Stimulated activated CD8-positive, alpha-beta memory T cell treated with anti-CD3 and anti-CD28 coated beads, Interleukin-4, amount 100 ng/mL, for 1 hour (primary cell): ENCODE measurements at places on chromosomes 7 and 10.

GRCh38 chr7:44122529-44122928 lies 819 bp downstream of the POLD2 start:
- no peak for DNase-seq

DNA sequence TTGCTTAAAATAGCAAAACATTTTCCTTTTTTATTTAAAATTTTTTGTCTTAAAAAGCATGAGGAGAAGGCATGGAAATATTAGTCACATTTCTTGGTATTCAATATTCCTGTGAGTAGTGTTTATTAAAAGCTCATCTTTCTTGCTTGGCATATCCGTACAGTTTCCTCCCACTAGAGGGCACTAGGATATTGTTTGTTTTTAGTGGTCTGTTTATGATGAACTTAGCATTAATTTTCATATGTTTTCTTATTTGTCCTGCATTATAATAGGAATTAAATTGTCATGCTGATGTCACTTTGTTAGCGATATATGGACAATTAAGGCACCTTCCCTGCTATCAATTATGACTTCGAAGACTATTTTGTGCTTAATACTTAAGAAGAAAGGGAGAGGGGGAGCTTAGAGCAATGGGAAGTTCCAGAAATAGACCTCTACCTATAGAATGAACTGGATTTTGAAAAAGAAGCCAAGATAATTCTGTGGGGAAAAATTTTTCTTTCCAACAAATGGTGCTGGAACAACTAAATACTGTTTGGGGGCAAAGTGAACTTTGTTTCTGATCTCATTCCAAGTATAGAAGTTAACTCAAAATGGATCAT lies 91.0 kb upstream of the STRIP2 start:
- DNase-seq = no peak

GRCh38 chr10:49226594-49226993 lies 38.4 kb upstream of the TMEM273 start:
- no peak for DNase-seq

DNA sequence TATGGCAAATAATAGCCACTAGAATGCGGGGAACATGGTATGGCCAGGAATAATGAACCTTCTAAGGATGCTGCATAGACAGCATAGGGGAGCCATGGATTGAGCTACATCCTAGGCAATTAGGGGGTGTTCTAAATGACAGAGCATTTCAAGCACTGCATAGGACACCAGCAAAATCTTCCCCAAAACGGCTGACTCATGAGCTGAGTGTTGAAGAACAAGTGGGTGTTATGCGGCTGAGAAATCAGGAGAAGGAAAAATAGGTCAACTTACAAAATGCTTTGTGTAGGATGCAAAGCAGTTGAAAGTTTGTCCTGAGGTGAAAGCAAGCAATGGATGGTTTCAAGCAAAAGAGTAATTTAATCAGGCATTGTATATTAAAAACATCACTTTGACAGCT lies 1023.5 kb upstream of the C7orf33 start:
- DNase-seq = no peak

- DNase-seq = no peak
These were observed 145.5 kb upstream of the CELF2 start for GRCh38 chr10:10872035-10872673.

DNA sequence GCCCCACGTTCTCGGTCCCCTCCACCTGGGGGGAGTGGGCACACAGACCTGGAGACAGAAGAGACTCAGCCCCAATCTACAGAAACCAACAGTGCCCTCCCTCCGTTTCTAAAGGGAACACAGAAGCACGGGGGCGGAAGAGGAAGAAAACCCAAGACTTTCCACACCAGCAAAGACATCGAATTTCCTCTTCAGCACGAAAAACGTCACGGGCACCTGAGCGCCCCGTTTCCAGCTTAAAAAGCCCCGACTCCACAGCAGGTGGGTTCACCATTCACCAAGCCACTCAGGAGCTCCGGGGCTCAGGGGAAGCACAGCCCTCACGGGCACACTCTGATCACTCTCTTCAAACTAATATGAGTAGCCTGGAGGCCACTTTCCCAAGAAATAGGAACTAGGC lies 19.6 kb downstream of the NUDT1 start:
- DNase-seq = no peak

DNA sequence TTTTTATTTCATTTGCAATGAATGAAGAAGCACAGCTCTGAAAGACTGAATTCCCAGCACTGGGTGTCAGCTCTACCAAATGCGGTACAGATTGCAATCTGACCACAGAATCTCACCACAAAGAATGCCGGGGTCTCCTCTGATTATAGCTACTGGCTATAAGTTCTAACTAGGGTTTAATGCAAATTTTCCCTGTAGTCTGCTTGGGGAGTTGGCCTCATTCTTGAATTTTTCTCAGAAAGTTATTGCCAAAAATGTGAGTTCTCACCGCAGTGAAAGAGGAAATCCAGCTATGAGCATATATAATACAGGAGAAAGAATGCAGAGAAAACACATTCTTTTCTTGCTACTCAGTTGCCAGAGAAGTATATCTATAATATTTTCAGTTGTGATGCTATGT lies 1255.7 kb upstream of the LRRTM3 start:
- no peak for DNase-seq

- DNase-seq = no peak
These were observed 73.8 kb downstream of the SYPL1 start for GRCh38 chr7:106038289-106038688.

GRCh38 chr10:43308515-43308914 lies 41.6 kb upstream of the RASGEF1A start:
- no peak for DNase-seq

DNA sequence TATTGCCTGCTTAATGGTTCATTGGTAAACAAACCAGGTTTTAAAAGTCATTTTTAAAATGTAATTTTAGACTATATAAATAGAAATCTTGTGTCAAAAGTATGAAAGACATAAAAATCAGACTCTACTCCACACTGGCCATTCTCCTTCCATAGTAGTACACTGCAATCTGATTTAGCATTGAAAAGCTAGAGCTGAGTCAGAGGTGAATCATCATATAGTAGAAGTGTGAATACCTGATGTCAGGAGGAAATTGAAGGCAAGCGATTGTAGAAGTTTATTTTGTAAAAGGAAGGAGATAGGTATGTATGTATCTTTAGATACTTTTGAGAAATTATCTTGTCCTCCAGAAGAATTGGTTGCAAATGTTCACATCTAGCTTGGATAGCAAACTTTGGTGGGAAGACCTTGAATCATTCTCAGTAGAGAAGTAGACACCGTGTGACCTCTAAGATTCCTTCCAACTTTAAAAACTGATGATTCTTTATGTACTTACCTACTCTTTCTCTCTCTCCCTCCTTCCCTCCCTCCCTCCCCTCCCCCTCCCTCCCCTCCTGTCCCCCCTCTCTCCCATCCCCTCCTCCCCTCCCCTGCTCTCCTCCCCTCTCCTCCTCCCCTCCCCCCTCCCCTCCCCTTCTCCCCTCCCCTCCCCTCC lies 88.1 kb downstream of the BTAF1 start:
- DNase-seq = no peak

GRCh38 chr10:101095550-101096213 lies 33.9 kb downstream of the KAZALD1 start:
- peak; percentile 32 for DNase-seq

DNA sequence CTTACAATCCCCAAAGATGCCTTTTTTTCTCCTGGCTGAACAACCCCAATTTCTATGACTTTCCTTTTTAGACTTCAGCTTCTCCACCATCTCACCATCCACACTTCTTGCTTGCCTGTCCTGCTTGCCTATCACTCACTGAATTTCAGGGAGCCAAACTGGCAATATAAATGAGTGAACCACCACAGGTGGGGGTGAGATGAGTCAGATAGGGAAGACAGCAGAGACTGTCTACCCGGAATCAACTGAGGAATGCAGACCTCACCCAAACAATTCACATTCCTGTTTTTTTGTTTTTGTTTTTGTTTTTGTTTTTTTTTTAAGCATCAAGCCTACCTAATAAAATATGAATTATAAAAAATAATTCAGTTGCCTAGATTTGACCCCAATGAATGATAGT lies 273.8 kb downstream of the NRG3 start:
- DNase-seq = no peak

DNA sequence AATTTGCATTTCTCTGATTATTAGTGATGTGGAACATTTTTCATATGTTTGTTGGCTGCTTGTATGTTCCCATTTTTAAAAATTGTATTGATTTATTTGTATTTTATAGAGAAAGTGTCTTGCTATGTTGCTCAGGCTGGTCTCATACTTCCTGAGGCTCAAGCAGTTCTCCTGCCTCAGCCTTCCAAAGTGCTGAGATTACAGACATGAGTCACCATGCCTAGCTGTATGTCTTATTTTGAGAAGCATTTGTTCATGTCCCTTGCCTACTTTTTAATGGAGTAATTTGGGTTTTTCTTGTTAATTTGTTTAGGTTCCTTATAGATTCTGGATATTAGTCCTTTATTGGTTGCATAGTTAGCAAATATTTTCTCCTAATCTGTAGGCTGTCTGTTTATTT lies 214.2 kb upstream of the KAT6B start:
- no peak for DNase-seq

- no peak for DNase-seq
These were observed 6.1 kb downstream of the GSTO2 start for GRCh38 chr10:104274762-104275721.

GRCh38 chr7:136034132-136034531 lies 57.0 kb upstream of the MTPN start:
- DNase-seq = no peak

- DNase-seq = no peak
These were observed 346.4 kb upstream of the TMEM229A start for GRCh38 chr7:124379296-124379695.

- no peak for DNase-seq
These were observed 69.5 kb downstream of the JMJD1C start for GRCh38 chr10:63396133-63396761.

- DNase-seq = no peak
These were observed 9.0 kb downstream of the GTF2IRD1 start for GRCh38 chr7:74462707-74463100.

DNA sequence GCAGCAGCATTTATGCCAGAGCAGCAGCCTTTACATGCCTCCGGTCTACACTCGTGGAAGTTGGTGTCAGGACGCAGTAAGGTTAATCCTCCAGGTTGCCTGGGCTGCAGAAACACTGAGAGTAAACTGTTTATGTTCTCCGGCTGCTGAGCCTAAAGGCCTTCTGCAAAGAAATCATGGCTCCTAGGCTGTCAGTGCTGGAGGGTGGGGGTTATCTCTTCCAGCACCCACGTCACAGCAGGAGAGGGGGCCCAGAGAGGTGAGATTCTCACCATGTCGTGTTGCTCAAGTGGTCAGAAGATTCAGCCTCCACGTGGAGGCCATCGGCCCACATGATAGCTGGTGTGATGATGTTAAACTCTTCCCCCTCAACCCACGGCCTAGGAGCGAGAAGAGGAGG lies 41.2 kb downstream of the COL13A1 start:
- no peak for DNase-seq

- DNase-seq = no peak
These were observed 34.6 kb downstream of the PLXNA4 start for GRCh38 chr7:132541656-132542055.

- DNase-seq = no peak
These were observed 106.0 kb upstream of the INSYN2A start for GRCh38 chr10:127302343-127302742.

GRCh38 chr7:80294346-80294745 lies 159.7 kb downstream of the GNAI1 start:
- DNase-seq = no peak

- no peak for DNase-seq
These were observed 34.3 kb upstream of the WNT16 start for GRCh38 chr7:121294448-121294992.

- no peak for DNase-seq
These were observed 4.1 kb downstream of the PDLIM1 start for GRCh38 chr10:95286707-95287106.

GRCh38 chr7:74104702-74105101 lies 21.1 kb downstream of the LIMK1 start:
- no peak for DNase-seq

DNA sequence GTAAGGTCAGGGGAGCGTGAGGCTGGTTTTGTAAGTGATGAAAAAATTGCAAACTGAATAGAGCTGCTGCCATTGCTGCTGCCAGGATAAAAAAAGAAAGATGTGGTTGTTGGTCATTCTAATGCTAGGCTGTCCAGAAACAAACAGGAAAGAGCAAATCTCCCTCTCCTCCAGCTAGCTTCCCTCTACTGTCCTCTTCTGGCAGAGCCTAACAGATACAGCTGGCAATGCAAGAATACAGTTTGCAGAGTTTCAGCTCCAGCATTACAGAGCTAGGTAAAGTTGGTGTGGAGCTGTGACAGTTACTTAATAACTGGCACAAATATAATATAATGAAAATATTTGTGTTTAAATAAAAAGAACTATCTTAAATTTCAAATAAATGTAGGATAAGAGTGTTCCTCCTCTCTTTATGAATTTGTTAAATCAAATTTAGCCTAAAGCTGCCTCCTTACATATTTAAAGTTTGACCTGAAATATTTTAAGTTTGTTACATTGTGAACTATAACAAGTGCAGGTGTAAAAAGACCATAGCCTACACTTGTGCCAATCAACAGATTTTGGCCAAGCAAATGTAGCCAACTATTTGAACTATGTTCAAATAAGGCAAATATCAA lies 407.7 kb downstream of the SH2D4B start:
- no peak for DNase-seq

- DNase-seq = no peak
These were observed 134.4 kb downstream of the SNX10 start for GRCh38 chr7:26426096-26426495.

GRCh38 chr7:138478499-138478908 lies 18.4 kb downstream of the TRIM24 start:
- no peak for DNase-seq
